Ureter (tissue), 1 donor: ENCODE measurements at places on chromosomes 13 and 19. TPM values are rescaled to one million over a fixed set of nuclear protein-coding genes. Genes with fewer than 3 reads are reported as not detected.
A peak's percentile ranks its signal among the peaks of the same experiment; 100 is the strongest.

Gene PRTN3
- not detected for total RNA-seq

Gene PSG2
- not detected for total RNA-seq

Gene RAB20
- 35.4 TPM for total RNA-seq

Gene PRSS57
- total RNA-seq, result not detected

Gene ATP4B
- total RNA-seq, result not detected

Gene DOCK6
- total RNA-seq, result 125 TPM

Gene IL4I1
- 1.9 TPM for total RNA-seq

Gene CEACAM4
- 2.4 TPM for total RNA-seq

Gene COMP
- 1.8 TPM for total RNA-seq

Gene CYP4F12
- 98.1 TPM for total RNA-seq

Gene GIPR
- 2.8 TPM for total RNA-seq

Gene TPM4
- total RNA-seq, result 422 TPM

Gene SERP2
- 10.6 TPM for total RNA-seq

DNA sequence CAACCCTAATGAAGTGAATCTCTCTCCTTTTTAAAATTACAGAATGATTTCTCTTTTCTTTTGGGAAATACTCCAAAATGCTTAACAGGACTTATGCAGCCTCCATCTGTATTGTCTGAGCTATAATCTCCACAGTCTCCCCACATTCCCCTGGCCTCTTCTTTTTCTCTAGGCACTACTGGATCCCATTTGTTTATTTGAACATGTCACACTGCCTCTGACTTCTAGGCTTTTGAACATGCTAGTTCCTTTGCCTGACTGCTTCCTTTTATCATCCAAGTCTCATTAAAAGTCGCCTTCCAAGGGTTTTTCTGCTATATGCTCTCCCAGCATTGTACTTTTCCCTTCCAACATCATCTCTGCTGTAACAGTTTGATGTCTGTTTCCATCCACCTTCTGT, 548.7 kb downstream of the PCDH9 start:
- DNase-seq, result no peak

DNA sequence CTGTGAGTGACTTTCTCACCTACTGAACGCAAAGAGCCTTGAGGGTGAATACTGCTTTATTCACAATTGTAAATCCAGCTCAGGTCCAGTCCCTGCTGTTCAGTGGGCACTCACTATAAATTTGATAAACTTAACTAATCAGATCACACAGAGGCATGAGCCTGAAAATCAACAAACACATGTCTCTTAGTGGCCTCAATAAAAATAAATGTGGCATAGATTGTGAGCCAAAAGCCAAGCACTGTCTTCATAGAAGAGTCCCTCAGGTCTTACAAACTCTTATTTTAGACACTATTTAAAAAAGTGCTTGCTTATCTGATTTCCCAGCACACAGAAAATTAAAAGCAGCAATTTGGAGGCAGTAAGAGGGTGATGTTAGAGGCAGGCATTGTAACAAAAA, 957.7 kb downstream of the SLITRK5 start:
- no peak for DNase-seq

GRCh38 chr13:44436589-44437337, 63.1 kb downstream of the SERP2 start:
- peak; percentile 96 for DNase-seq

DNA sequence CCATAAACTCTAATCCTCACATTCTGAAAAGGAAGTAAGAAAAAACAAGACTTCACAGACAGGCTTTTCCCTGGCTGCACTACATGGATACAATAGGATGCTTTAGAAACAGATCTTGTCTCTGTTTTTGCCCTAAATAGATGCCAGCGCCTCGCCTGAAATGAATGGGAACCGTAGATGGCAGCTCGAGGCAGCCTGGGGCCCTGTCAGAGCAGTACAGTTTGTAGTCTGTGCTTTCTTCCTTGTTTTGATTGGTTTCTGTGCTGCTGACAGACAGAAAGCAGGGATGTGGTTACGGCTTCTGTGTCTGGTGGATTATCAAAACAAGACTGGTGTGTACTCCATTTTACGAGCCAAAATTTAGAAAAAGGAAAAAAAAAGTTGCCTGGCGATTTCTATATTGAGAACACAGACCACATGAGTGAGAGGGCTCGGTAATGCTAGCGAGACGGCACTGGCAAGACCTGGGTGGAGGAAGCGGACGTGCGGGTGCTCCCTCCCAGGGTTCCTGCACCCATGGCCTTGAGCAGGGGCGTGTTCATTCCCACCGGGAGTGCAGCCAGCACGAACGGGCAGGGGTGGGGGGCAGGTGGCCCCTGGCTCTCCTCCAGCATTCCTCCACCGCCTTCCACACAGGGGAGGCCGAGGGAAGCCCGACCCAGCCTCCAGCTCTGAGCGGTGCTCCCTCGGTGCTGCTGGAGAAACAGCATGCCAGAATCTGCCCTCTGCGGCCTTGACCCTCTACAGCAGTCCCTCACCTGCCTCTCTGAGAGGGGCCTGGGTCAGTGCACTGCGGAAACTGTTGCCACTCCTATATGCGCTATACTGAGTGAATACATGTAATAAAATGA, 37.6 kb upstream of the C1QTNF9 start:
- DNase-seq, result peak; percentile 62

GRCh38 chr13:23427881-23428528, 5.5 kb downstream of the SACS start:
- no peak for DNase-seq

GRCh38 chr19:5627395-5627904, 4.6 kb downstream of the SAFB start:
- DNase-seq, result peak; percentile 59

DNA sequence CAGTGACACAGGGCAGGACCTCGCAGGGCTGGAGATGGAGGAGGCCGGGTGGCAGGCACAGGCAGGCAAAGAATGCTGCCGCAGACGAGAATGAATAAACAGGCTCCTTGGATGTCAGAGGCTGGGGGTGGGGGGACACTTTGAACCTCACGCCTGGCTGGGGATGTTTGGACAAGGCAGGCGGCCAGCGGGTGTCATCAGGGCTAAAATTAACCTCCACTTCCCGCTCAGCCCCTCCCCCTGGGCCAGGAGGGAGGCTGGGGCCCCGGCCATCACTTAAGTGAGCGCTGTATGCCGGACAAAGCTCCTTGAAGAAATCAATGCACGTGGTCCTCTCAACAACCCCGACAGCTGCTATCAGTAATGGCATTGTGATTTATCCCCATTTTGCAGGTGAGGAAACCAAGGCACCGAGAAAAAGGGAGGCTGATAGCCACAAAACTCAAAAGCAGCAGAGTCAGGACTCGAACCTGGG, 10.3 kb upstream of the FUT5 start:
- DNase-seq, result peak; percentile 88

GRCh38 chr13:109910194-109910593, 123.8 kb upstream of the IRS2 start:
- DNase-seq, result no peak

DNA sequence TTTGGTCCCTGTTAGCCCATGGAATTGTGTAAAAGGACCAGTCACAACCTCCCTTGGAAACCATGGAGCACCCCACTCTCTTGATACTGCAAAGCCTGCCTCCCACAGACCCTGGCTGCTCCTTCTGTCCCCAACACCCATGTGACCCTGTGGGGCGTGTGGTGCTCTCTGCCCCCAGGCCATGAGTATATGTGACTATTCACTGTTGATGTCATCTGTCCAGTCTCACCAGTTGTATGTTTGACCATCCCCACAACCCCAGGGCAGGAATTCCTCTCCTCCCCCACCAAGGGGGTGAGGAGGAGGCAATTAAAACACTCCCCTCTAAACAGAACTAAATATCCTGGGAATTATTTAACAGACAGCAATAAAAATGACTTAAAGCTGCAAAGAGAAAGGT, 35.2 kb downstream of the KCTD15 start:
- no peak for DNase-seq

GRCh38 chr13:48004201-48004600, 3.1 kb upstream of the SUCLA2 start:
- no peak for DNase-seq

- DNase-seq, result no peak
Measured at GRCh38 chr13:109712124-109712722, 74.2 kb downstream of the IRS2 start.

GRCh38 chr13:82565201-82565600, 1317.1 kb downstream of the SLITRK1 start:
- no peak for DNase-seq

GRCh38 chr19:23698711-23699520, 11.9 kb upstream of the ZNF675 start:
- DNase-seq, result peak; percentile 47

DNA sequence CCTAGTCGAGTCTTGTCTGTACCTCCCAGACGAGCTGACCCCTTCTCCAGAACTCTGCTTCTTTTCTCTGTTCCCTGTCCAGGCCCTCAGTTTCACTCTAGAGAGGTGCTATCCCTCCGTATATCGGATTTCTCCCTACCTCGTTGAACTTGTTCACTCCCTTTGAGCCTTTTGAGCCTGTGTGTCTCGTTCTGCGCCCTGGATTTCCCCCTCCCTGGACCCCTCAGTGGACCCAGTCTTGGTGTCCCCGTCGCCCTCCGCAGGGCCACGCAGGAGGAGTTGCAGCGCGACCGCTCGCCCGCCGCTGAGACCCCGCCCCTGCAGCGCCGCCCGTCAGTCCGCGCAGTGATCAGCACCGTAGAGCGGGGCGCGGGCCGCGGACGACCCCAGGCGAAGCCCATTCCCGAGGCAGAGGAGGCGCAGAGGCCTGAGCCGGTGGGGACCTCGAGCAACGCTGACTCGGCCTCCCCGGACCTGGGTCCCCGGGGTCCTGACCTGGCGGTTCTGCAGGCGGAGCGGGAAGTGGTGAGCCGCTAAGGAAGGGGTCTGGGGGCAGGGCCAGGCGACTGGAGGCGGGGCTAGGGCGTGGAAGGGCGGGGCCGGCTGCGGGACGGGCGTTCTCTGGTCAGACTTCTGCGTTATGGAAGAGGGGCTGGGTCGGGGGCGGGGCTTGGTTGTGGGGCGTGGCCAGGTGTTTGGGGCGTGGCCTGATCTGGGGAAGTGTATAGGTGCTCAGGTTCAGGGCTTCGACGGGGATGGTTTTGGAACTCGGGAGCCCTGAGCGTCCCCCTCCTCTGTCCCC, 5.5 kb downstream of the EPS8L1 start:
- peak; percentile 86 for DNase-seq

- no peak for DNase-seq
Measured at GRCh38 chr13:26541678-26542568, 15.6 kb upstream of the WASF3 start.

DNA sequence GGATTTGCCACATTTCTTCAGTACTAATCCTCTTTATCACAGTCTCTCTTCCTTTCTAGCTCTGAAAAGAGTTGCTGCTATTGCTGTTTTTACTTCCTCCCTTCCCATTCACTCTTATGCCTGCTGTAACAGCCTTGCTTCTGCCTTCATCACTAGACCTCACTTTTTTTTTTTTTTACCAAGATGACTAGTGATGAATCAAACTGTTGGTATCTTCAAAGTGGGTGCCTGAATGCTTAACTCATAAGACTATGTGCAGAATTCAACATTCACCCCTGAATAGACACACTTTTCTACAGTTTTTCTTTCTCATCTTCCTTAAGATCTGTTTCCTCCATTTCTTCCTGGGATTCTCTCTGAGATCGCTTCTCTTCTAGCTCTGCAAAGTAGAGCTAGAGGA, 217.2 kb upstream of the HTR2A start:
- DNase-seq, result no peak

DNA sequence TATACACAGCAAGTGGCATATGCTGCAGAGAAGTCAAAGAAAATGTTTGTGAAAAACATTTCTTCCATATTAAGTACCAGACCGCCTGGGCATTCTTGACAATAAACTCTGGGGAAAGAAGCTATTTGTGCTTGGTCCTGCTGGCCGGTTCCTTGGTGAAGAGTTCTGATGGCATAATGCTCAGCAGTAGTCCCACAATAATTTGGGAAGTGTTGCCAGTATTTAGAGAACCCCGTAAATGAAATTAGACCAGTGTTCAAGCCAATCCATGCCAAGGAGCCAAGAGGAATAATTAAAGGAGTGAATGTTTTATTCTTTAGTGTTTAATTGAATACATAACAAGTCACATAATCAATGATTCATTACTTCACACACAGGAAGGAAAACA, 6.3 kb downstream of the KCTD12 start:
- no peak for DNase-seq

GRCh38 chr13:47549219-47549752, 451.8 kb downstream of the SUCLA2 start:
- DNase-seq, result no peak

- no peak for DNase-seq
Measured at GRCh38 chr19:28281676-28282075, 931.3 kb downstream of the UQCRFS1 start.

GRCh38 chr13:43464578-43465264, 322.1 kb downstream of the ENOX1 start:
- no peak for DNase-seq
